AG04449 (cell line): ENCODE measurements at places on chromosomes 2 and 18.

DNA sequence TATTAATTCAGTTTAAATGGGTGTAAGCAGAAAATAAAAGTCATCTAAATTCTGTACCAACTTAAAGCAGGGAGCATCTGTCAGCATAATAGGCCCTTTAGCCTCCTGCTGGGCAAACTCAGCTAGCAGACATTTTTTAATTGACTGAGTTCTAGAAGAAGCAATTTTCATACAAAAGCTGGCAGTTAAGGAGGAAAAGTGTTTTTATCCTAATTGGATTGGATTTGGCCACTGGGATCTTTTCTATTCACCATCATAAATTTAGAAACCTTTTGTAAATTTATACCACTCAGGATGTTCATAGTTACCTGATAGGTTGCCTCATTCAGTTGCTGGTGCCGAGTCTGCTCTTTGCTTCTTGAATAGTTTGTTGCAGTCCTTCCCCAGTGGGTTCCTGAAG lies 262.7 kb upstream of the FSIP2 start:
- no peak for DNase-seq

DNA sequence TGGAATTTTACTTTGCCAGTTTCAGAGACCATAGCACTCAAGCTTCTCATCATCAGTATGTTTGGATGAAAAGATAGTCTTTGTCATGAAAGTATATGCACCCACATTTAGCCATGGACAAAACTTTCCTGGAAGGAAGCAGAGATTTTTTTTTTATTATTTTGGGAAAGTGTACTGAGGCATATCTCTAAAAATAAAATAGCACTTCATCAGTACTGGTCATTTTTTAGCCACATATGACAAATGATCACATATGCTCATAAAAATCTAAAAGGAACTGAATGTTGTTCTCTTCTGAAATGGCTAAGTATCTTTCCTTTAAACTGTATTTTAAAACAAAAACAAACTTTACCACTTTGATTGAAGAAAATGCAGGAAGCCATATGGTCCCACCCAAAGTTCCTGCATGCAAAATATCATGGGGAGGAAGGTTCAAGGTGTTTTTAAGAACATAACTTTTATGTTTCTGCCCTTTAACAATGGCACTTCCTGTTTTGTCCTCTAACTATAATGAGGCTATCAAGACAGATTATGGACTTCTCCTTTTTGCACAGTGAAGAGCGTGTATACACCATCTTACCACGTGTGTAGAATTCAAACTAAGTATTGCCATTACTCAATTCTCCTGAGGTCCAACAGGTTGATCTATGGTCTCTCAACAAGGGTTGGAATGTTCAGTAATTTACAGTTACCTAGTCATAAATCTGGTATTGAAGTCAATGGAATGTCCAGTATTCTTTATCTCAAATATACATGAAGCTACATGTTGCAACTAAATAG lies 77.1 kb upstream of the SLC39A10 start:
- DNase-seq: no peak

DNA sequence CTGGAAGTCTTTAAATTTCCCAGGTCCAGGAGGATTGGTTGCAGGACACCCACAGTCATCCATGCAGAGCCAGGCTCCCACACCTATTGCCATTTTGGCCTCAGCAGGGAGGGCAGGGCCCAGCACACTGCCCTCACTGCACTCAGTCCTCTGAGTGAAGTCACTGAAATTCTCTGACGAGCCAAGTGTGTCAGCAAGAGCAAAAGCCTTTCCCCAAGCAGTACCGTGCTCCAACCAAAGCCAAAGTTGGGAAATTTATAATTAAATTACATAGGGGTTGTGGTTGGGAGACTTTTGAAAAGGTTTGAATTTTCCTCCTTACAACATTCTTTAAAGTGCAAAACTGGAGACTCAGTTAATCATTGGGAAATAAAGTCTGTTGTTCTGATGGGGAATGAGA lies 98.5 kb upstream of the CD226 start:
- no peak for DNase-seq

DNA sequence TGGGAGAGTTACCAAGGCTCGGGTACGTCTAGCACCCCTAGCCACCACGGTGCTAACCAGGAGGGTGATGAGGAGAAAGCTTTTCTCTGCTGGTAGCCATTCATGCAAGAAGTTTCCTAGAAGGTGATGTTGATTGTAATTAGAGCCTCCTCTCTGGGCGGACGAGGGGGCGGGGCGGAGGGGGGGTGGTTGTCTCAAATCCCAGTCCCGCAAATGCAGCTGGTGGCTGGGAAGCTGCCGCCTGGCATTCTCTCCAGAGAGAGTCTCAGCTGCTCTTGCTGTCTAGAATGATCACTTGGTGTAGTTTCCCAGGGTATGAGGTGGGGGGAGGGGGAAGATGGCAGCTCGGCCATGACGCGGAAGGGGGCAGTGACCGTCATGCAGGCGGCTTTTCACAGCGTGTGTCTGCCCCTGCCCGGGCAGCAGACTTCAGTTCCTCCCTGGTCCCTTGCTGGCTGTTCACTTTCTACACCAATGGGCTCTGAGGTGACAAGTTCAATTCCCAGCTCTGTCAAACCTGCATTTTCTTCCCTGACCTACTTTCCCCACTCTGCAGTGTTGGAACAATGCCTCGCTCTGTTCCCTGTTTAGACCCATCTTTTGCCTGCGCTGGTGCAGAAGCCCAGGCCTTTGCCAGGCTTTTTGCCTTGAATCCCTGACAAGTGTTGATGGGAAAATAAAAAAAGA lies 61.5 kb upstream of the KLF7 start:
- DNase-seq: no peak

DNA sequence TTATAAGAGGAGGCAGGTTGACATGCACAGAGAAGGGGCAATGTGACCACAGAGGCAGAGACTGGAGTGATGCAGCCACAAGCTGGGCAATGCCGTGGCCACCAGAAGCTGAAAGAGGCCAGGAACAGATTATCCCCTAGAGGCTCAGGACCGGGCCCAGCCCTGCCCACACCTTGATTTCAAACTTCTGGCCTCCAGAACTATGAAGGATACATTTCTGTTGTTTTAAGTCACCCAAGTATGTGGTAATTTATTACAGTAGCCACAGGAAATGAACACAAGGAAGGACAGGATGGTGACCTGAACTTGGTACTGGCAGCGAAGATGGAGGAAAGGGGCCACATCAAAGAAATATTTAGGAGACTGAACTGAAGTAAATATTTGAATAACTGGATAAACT lies 66.8 kb upstream of the RIOK3 start:
- DNase-seq: no peak

DNA sequence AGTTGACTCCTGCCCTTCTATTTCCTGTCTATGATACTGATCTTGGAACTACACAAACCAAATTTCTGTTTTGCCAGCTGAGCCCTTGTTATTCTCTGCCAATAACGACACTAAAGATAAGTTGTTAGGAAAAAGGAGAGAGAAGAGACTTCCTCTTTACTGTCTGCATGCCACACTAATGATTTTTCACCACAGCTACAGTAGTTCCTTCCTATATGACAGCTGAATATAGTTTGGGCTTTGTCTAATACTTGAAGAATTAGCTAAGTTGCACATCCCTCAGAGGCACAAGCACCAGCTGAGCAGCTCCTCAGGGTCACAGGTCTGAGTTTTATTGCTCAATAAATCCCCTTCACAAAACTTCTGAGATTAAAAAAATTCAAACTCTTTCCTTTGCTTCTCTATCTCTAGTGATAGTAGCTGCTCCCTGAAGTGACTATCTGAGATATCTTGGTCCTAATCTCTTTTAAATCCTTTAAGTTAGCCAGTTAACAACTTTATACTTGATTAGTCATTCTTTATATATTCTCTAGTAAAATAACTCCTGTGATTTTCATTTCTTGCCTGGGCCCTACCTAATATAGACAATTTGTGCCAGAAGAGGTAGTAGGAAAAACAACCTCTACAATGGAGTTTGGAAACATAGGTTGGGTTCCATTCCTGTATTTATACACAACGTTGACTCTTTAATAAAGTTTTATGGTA lies 253.0 kb upstream of the CNTNAP5 start:
- DNase-seq: no peak

- no peak for DNase-seq
These were observed 13.7 kb upstream of the RALB start for GRCh38 chr2:120238728-120239487.

GRCh38 chr2:96111823-96112500 lies 4.4 kb downstream of the ADRA2B start:
- no peak for DNase-seq

GRCh38 chr2:36478332-36478738 lies 119.6 kb downstream of the FEZ2 start:
- peak; percentile 80 for DNase-seq
